Dorsolateral prefrontal cortex (tissue), 122 donors: ENCODE measurements at places on chromosomes 6 and 20.

GRCh38 chr6:80348263-80348662 is 241.8 kb downstream of the BCKDHB start:
- DNase-seq: no peak

- DNase-seq: no peak
These were observed 168.0 kb upstream of the PHACTR1 start for GRCh38 chr6:12548526-12548925.

DNA sequence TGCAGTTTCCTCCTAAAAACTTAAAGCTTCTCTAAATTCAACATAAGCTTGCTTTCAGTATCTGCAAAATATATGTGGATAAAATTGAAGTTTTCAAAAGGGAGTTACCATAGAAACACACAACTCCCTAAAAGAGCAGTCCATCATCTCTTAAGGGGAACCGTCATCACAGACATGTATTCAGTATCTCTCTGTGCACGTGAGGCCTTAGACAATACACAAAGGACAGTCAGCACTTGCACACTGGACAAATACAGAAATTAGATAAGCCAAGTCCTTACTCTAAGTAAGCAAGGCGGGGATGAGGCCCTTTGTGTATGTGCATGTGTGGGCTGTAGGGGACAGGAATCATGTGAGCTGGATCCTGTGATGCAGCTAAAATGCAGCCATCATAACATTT is 136.6 kb downstream of the BACH2 start:
- no peak for DNase-seq

- DNase-seq: no peak
These were observed 35.0 kb downstream of the SHPRH start for GRCh38 chr6:145929037-145929633.

DNA sequence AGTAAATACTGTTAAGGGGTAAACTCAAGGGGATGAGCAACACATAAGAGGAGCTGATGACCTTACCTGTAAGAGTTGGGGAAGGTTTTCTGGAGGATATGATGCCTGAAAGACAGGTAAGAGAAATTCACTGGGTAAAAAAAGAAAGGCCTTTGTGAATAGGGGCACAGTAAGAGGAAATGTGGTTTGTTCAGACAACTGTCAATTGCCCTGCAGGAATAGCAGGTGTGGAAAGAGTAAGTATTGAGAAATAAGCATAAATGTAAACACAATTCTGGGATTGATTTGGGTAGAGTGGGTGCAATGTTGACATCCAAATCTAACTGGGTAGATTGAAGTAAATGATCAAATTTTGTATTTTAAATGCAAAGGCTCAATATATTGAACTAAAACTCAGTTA is 670.0 kb downstream of the DHX35 start:
- DNase-seq: no peak

DNA sequence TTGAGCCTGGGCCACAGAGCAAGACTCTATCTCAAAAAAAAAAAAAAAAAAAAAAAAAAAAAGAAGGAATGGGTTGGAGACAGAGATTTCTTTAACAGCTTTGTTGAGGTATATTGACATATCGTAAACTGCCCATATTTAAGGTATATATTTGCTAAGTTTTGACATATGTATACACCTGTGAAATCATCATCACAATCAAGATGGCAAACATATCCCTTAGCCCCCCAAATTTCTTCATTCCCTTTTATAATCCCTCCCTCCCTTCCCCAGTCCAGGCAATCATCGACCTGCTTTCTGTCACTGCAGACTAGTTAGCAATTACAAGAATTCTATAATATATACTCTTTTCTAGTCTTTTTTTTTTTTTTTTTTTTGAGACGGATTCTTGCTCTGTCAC is 29.0 kb downstream of the SERPINB1 start:
- DNase-seq: no peak

- DNase-seq: no peak
These were observed 70.8 kb downstream of the TPD52L1 start for GRCh38 chr6:125224231-125224861.

DNA sequence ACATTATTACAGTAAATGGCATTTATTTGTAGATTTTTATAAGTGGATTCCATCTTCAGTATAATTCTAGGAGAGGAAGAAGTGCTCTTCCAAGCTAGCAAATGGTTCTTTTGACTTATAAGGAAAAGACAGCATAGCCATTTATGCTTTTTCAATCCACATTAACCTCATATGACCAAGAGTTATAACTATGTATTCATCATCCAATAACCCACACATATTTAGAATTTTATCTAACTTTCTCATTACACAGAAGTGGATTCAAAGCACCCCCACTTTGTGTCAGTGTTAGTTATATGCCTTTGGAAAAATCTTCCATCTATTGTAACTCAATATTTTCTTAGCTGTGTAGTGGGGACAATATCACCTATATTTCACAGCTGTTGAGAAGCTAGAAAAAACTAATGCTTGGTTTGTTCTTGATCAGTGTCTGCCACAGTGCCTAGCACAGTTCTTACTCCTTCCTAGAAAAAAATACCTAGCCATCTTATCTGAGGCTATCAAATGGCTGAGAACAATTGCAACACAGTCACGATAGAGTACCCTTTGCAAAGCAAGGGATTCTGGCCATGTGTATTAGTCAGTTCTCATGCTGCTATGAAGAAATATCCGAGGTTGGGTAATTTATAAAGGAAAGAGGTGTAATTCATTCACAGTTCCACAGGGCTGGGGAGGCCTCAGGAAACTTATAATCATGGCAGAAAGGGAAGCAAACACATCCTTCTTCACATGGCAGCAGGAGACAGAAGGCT is 986.3 kb downstream of the TFAP2A start:
- no peak for DNase-seq

DNA sequence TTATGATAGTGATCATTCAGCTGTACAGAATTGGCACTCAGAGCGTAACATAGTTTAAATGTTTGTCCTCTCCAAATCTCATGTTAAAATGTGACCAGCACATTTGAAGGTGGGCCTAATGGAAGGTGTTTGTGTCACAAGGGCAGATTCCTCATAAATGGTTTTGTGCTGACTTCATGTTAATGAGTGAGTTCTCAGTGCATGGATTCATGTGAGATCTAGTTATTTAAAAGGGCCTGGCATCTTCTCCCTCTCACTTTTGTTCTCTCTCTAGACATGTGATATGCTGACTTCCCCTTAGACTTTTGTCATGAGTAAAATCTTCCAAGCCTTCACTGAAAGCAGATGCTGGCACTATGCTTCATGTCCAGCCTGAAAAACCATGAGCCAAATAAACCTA is 452.4 kb upstream of the PTCHD4 start:
- DNase-seq: no peak

DNA sequence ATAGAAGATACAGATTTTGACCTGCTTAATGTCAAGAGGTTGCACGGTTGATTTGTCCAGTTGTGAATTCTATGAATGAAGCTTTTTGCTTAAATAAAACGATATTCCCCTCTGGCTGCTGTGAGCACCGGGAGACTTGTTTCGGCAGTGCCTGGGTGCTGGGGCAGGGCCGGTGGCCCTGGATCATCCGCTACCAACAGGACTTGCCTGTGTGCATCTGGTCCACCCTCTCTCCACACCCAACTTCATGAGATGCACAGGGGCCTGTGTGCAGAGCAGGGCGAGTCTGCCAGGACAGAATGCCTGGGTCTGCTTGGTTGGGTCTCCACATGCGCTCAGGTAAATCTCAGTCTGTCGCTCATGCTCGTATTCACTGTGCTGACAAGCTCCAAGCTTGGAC is 65.5 kb downstream of the TSHZ2 start:
- DNase-seq: no peak

GRCh38 chr6:147530132-147531060 is 21.9 kb downstream of the SAMD5 start:
- DNase-seq: no peak
